Jurkat, Clone E6-1 (cell line): ENCODE measurements at places on chromosomes 16 and 17.
A peak's percentile ranks its signal among the peaks of the same experiment; 100 is the strongest.

DNA sequence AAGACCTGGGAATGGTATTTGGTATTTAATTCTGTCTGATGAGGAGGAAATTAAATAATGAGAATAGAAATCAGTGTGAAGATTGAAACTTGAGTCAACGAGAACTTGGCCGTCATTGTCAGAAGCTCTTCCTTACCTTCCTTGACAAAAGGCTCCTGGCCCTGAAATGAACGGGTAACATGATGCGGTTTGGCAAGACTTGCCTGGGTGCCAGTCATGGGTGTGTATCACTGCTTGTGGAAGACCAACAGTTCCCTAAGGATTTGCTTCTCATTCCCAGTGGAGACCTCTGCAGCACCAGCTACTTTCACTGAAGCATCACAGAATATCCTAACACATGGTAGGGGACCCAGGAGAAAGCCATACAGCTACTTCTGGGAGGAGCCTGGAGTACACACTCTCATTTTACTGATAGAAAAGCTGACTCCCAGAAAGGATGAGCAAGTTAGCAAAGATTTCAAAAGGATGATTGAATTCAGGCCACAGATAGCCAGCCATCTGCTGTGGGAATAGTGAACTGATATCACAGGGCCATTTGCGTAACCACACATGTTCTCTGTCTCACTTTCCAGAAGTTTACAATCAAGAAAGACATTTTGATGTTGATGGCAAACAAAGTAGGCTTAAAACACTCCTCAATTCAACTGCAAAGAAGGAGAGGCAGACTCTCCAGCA lies 258.1 kb upstream of the SALL1 start:
- DNase-seq, result no peak

DNA sequence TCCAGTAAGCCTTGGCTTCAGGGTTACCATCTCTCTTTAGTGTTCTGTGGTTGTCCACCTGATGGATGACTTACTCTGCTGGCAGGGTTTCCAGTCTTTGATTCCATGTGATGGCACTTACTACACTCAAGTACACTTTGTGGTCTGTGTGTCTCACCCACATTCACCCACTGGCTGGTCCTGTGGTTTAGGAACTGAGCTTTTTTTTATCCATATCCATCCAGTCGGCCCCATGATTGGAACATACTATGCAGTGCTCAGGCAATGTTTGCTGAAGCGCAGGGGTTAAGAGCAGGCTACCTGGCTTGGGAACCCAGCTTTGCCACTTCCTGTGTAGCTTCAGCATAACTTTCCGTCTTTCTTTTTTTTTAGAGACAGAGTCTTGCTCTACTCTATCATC lies 2.8 kb upstream of the FUS start:
- DNase-seq, result peak; percentile 89

GRCh38 chr16:70470927-70471341 lies 16.5 kb downstream of the FCSK start:
- DNase-seq, result no peak

- no peak for DNase-seq
These were observed 74.3 kb downstream of the TEX14 start for GRCh38 chr17:58617563-58617962.

DNA sequence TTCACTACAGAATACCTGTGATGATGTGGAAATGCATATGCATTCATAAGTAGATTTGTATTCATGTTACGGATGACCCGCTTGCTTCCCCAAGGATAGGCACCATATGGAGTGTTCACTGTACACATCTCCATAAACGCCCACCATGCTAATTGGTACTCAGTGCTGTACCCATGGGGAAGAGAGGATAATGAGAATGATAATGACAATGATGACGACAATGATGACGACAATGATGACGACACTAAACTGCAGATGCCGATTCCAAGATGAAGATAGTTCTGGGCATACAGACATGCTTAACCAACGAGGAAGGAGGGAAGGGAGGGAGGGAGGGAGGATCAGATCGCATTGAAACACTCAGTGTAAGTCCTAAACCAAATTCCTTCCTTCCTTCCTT lies 26.5 kb upstream of the ZFHX3 start:
- DNase-seq, result no peak

DNA sequence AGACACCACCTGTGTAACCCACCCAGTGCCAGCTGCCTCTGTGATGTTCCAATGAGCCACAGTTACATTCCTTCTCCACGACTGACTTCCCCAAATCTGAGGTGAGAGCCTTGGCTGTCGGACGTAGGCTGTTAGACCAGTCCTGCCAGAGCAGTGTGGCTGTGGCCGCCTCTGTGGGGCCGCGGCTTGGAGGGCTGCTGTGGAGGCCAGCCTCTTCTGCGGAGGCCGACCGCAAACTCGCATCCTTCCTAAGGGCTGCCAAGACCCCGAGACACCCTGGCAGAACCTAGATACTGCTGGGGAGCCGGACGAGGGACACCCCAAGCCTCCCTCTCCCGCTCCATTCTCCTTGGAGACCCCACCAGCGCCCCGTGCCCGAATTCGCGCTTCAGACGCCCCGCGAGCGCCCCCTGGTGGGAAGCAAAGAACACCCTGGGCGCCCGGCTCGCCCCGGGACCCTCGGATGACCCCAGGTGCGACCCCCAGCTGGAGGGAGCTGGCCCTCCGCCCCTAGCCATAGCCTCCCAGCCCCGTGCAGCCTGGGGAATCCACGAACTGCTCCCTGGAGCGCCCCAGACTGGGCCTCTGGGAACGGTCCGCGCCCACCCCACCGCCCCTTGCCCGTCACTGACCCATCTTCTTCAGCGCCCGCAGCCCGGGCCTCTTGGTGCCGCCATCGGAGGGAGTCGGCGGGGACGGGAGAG lies 547 bp downstream of the PLCD3 start:
- DNase-seq, result no peak

DNA sequence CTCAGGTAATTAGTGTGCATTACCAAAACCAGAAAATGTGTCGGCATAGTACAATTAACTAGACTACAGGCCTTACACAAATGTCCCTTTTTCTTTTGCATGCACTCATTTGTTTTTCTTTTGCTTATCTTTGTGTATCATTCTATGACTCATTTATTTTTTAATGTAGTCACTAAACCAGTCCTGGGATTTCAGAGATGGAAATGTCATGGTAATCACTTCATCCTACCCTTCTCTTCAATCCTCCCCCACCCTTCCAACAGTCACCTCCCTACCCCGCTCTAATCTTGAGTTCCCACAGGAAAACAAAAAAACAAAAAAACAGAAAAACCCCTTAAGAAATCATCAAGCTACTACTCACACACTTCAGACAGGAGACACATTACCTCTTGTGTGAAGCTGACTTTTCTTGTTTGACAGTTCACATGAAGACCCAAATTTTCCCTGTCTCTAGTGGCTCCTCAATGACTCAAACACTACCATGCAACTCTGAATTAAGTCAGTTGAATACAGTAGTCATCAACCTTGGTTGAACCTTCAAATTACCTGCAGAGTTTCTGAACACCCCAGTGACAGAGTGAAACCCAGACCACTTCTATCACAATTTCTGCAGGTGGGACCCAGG lies 242.4 kb upstream of the SALL1 start:
- DNase-seq, result no peak

DNA sequence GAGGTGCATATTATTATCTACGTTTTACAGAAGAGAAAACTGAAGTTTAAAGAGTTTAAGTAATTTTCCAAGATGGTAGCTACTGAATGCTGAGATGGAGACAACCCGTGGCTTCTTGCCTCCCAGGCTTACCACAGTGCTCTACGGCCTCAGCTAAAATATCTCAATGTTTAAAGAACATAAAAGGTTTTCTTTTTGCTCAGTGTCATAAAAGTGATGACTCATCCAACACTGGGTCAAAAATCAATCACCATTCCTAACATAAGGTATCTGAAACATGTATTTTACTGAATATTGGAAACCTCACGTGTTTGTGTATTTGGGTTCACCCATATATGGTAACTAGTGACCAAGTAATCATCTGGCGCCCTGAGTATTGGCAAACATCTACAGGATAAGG lies 18.4 kb downstream of the ABCA9 start:
- DNase-seq, result no peak

DNA sequence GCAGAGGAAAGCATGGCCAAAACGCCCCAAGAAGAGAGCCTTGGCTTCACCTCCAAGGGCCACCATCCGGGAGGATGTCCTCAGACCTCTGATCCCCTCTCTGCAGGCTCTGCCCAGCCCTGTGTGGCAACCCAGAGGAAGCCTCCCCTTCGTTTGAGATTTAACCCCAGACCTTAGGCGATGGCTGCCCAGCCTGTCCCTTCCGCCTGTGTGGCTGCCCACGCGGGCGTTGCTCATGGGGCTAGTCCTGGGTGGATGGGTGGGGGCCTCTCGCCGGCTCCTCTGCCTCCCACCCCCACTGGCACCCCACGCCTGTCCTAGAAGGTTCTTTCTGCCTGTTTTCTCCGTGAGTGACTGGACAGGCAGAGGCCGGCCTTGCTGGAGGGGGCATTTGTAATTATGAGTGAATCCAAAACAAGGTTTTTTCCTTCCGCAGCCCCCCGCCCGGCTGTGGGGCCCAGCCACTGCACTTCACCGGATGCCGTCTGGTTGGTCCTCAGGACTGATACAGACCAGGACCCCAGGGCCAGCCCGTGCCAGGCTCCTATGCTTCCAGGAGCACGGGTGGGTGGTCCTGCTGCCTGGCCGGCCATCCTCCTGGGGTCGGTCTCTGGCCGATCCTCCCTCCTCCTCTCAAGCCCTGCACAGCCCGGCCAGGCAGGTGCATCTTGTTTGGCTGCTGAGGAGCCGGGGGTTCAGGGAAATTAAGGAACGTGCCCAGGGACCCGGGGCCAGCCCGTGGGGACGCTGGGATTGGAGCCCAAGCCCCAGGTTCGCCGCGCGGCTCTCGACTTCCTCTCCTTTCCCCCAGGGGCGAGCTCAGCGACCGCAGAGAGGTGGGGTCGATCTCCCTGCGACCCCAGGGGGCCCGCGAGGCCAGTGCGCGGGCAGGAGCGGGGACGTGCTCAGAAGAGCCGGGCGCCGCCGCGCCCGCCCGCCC lies at the start of gene TMEM235:
Gene TMEM235 (plus strand): TSS at position 636 of the 940 bp plus-strand sequence. CDS start 393 bp downstream, outside the sequence.
- no peak for DNase-seq

GRCh38 chr16:73915140-73915539 lies 381.5 kb upstream of the PSMD7 start:
- no peak for DNase-seq

GRCh38 chr17:37708616-37709212 lies 36.1 kb downstream of the HNF1B start:
- no peak for DNase-seq

- DNase-seq, result no peak
These were observed 2.9 kb downstream of the NKD1 start for GRCh38 chr16:50550866-50551641.
